Breast epithelium (tissue), 4 donors: ENCODE measurements at places on chromosomes 11 and 22. TPM values are rescaled to one million over a fixed set of nuclear protein-coding genes. Genes with fewer than 3 reads are reported as not detected.

ADAMTS15 gene
- total RNA-seq = 22.6 TPM

RBMXL2 gene
- total RNA-seq = not detected

SLC7A4 gene
- 2.0 TPM for total RNA-seq

APLNR gene
- 3.3 TPM for total RNA-seq

MPPED2 gene
- total RNA-seq = 8.5 TPM

ZNF408 gene
- total RNA-seq = 6.4 TPM

LINC01488 gene
- total RNA-seq = not detected

DRG1 gene
- 74.9 TPM for total RNA-seq

GLYAT gene
- total RNA-seq = not detected

HPX gene
- 0.96 TPM for total RNA-seq

CLDN5 gene
- total RNA-seq = 301 TPM

PPME1 gene
- total RNA-seq = 16.8 TPM

THRSP gene
- 1.6 TPM for total RNA-seq

NCF4 gene
- total RNA-seq = 14.5 TPM

ANKRD42 gene
- total RNA-seq = 17.0 TPM

OR51B2 gene
- not detected for total RNA-seq

TTLL8 gene
- total RNA-seq = not detected

ANO1 gene
- 3.7 TPM for total RNA-seq

GPR83 gene
- total RNA-seq = 0.15 TPM

DSCAML1 gene
- 1.8 TPM for total RNA-seq

SLC25A18 gene
- 6.6 TPM for total RNA-seq

UBASH3B gene
- total RNA-seq = 6.2 TPM

CHRM1 gene
- total RNA-seq = 1.3 TPM
